ENCODE measurements at places on chromosomes 2 and 18. TPM values are rescaled to one million over a fixed set of nuclear protein-coding genes. Genes with fewer than 3 reads are reported as not detected.

HJURP gene
- 1.3 TPM for total RNA-seq

OSBPL1A gene
- 57.7 TPM for total RNA-seq

GRCh38 chr18:65025756-65026155, 725.1 kb upstream of the CDH7 start:
- DNase-seq = no peak

GRCh38 chr2:190618030-190618429, 30.9 kb upstream of the NAB1 start:
- no peak for DNase-seq

- DNase-seq = no peak
Observed at GRCh38 chr18:67265464-67266245, 250.9 kb downstream of the DSEL start.

DNA sequence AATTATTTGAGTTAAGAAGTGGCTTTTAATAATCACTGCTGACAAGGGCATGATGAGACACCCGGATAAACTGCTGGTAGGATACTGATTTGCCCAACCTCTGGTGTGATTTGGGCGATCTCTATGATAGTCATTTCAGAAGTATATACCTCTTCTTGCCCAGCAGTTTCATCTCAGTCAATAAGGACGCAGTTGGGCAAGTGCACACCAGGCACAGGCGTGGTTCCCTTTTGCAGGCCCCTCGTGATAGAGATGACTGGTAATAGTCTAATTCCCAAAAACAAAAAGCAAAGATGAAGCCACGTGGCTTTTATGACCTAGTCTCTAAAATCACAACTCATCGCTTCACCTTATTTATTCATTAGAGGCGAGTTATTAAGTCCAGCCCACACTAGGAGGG, 246.4 kb downstream of the PRKCE start:
- no peak for DNase-seq

DNA sequence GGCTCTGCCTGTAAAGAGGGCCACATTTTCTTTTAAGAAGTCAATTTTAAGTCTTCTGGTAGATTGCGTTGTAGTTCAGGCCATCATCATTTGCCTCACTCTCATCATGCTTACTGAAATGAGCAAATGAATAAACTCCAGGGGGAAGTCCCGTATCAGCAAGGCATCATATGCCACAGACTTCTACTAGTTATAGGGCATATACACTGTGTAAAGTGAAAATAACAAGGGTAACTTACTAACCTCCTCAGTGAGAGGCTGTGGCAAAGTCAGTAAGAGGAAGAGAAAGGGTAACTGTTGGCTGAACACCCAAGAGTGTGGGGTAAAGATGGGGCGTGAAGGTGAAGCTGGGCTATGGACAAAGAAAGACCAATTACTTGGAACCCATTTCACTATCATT, 456.2 kb downstream of the SPAG16 start:
- no peak for DNase-seq
